ENCODE measurements at places on chromosomes 6 and 20.

DNA sequence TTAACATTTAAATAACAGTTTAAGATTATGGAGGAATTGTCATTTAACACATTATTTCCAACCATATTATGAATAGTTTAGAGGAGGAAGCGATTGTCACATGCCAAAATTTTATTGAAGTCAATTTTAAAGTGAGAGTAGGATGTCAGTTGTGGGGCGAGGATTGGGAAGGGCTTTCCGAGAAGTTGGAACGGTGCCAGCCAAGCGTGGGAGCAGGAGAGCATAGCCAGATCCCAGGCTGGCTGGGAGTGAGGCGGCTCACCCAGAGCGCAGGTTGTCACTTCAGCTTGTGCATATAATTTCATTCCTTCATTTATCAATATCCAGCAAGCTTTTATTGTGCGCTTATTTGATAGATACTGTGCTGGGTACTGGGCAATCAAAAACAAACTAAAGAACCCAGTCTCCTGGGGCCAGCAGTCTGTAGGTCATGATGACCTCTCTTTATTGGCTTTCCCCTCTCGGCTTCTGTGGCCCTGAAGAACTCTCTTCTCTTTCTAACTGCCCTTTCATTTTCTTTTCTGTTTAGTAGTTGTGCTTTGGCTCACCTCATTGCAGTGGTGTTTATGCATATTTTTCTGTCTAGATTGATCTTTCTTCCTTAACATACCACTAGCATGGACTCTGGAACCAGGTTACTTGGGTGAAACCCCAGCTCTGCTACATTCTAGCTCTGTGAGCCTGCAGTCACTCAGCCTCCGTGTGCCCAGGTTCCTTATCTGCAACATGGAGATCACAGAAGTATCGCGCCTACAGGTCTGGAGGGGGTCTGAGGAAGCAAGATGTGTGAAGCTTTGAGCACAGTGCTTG lies 6.4 kb downstream of the CEP43 start:
- DNase-seq = no peak

- no peak for DNase-seq
Measured at GRCh38 chr20:32083469-32083868, 26.0 kb upstream of the TM9SF4 start.

DNA sequence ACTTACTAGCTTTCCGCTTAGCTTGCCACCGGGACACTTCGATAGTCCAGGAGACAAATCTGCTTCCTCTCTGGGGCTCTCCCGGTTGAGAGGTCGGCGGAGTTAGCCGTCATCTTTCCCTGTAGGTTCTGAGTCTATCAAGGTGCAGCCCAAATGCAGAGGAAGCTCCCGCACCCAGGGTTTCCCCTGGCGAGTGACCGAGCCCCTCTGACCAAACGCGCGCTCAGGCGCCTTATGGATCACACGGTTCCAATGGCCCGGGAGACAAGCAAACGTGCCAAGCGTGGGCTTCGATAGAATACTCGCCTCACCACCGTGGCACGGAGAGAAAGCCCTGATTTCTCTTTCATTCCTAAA lies 15.8 kb upstream of the FOXC1 start:
- DNase-seq = no peak

DNA sequence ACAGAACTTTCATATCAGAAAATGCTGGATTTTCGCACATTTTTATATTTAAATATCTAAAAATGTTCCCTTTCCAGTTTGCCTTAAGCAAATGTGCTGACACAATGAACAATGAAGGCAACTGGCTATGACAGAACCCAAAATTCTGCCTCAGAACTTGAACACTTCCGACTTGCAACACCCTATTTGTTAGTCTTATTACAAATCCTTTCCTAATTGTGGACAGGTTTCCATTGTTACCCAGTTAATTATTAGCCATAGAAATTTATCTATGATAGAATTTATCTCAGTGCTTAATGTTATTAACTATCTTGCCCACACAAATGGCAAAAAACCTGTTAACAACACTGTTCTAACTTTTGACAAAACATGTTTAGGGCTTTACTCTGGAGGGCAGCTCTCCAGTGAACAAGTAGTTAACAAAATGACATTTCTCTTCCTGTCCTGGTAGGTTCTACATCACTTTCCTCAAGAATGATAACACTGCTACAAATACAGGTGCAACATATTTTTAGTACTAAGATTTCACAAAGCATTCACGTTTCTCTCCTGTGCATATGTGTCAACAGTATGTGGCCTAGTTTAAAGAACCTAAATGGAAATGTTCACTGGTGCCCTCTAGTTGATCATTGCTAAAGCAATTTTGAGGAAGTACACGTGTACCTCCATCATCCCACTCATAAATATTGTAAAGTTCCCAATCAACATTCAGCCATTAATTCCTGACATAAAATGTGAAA lies 58.4 kb downstream of the HIVEP2 start:
- peak; percentile 18 for DNase-seq

- DNase-seq = no peak
Measured at GRCh38 chr6:6591778-6592465, 3.4 kb downstream of the LY86 start.

DNA sequence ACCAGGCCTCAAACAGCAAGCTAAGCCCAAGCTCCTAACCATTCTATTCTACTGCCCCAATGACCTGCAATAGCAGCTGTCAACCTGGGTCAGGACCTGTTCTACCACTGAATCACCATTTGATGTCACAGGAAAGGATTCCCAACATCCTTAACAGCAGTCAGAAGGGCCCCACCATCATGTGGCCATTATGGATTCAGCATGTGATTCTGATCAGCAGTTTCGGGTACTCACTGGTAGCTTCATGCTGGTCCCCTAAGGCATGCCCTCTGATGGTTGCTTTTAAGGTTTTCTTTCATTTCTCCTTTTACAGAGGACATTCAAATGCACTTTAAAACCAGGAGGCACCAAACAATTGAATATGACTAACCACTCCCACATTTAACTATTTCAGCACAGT lies 37.3 kb upstream of the MAP7 start:
- DNase-seq = no peak

DNA sequence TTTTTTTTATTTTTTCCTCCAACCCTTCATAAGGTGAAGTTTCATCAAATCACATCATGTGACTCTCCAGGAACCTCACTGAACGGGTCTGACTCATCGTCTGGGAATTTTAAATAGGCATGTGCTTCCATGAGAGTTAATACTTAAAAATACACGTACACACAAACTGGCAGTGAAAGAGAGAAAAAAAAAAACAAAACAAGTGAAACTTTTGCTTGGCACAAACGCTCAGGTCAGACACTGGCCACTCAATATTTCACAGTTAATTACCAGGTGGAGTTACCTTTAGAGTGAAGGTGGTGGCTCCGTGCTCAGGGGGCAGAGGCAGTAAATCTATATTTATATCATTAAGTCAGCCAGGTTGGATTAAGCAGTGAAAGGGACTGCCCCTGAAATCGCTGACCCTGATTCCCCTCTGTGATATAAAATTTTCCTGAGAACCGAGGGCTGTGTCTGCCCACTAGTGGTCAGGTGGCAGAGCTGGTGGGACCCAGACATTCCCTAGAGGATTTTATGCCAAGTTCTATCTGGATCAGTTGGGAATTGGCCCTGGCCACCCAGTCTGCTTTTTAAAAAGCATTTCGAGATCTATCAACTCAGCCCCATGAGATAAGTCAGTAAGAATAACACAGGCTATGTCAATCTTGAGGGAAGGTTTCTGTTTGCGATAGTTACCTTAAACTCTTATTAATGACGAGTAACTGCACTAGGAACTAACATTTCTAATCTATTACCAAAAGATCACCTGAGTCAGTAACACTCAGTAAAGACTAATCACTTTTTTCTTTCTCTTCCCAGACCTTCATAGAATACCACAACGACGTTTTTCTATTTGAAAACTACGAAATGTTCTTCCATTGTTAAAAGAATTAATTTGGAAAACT lies 259.1 kb downstream of the HDGFL1 start:
- peak; percentile 83 for DNase-seq

DNA sequence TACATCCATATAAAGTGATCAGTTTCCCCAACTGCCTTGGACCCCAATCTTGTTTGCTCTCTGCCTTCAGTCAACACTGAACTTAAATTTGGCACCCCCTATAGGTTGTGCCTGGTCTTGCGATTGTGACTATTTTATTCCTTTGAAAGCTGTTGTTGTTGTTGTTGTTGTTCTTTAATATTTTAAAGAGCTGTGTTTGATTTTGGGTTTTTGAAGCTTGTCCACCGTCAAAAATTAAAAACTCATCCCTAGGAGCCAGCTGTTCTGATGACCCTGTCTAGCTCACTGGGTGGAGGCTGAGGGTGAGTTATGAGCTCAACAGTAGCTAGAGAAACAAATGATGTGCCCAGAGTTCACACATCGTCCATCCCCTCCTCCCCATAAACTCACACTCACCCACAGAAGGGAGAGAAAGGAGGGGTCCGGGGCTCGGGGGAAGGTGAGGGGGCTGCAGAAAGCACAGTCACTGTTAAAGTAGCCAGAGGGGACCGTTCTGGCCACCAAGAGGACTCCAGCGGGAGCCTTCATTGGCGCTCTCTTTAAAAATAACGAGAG lies 4.0 kb downstream of the SIM1 start:
- no peak for DNase-seq

DNA sequence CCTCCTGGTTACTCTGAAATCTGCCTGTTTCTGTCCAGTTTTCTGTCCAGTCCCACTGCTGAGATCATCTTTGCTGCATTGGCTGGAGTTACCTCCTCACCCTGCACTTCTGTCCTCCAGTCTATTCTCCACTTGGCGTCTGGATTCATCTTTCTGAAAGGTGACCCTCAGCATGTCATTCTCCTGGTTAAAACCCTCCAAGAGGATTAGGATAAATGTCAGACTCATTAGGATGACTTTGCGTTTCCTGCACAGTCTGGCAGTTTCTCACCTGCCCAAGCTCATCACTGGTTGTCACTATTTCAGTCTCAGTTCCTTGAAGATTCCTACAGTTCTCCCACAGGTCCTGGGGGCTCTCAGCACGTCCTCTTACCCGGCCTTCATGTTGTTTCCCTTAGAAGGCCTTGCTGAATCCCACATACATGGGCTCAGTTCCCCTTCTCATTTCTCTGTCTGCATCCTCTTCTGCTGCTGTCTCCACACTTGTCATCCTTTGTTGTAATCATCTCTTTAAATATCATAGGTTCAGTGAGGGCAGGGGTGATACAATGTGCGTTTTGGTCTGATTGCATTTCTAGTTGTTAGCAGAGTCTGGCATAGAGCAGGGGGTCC lies 374.8 kb downstream of the QKI start:
- DNase-seq = no peak

GRCh38 chr6:166330612-166331011 lies 11.7 kb downstream of the SFT2D1 start:
- DNase-seq = no peak

- DNase-seq = peak; percentile 95
Measured at GRCh38 chr6:26351544-26351953, 13.4 kb upstream of the BTN3A2 start.

DNA sequence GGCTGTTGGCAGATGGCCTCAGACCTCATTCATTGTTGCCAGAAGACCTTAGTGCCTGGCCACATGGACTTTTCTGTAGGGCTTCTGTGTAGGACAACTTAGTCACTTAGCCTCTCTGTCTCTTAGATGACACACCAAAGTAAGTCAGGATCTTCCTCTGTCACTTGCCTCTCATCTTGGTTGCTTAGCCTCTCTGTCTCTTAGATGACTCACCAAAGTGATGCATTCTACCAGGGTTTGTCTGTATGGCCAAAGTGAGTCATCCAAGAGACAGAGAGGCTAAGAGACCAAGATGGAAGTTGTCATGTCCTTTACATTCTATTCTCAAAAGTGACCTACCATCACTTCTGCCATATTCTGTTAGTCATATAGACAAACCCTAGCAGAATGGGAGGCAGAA lies 255.9 kb upstream of the DEFB112 start:
- no peak for DNase-seq

DNA sequence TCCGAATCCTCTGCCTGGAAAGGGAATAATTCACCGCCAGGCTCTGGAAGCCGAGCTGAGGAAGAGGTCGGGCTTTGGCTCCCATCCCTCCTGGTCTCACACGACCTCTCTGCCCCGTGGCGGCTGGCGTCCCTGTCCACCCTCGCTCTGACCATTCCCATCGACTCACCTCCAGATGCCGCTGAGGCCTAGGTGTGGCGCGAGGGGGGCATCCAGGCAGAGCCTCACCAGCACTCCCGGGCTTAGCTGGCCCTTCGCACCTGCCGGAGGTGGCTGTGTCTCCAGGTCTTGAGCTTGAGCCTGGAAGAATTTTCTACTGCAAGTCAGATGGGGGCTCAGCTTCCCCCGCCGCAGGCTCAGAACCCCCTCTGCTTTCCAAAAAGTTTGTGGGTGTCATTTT lies 28.5 kb upstream of the SMOC2 start:
- DNase-seq = no peak

DNA sequence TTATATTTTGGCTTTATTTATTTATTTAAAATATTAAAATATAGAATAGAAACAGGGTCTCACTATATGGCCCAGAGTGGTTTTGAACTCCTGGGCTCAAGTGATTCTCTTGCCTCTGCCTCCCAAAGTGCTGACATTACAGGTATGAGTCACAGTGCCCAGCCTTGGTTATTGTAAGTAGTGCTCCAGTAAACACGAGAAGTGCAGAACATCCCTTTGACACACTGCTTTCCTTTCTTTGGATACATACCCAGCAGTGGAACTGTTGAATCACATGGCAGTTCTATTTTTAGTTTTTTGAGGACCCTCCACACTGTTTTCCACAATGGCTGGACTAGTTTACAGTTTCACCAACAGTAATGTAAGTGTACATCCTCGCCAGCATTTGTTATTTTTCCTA lies 203.9 kb downstream of the PHF3 start:
- no peak for DNase-seq

DNA sequence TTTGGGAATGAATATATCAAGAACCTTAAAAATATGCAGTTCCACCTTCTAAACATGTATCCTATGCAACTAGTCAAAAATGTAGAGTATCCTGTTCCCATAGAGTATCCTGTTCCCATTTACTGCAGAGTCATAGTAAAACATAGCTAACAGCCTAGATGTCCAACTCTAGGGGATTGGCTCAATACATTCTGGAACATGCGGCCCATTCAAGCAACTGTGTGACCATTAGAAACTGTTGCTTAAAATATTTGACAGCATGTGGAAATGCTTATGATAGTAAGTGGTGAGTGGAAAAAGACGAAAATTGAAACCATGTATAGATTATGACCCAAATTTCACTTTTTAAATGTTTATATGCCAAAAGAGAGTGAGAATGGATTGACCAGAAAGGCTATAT lies 11.2 kb downstream of the FOXP4 start:
- no peak for DNase-seq

GRCh38 chr6:12767016-12767415 lies 50.4 kb downstream of the PHACTR1 start:
- no peak for DNase-seq

GRCh38 chr20:10786678-10787077 lies 112.9 kb upstream of the JAG1 start:
- no peak for DNase-seq

GRCh38 chr6:26056583-26057350 lies 30.5 kb upstream of the HFE start:
- DNase-seq = no peak
